Right atrium auricular region (tissue), 2 donors: ENCODE measurements at places on chromosomes 3 and 15.

DNA sequence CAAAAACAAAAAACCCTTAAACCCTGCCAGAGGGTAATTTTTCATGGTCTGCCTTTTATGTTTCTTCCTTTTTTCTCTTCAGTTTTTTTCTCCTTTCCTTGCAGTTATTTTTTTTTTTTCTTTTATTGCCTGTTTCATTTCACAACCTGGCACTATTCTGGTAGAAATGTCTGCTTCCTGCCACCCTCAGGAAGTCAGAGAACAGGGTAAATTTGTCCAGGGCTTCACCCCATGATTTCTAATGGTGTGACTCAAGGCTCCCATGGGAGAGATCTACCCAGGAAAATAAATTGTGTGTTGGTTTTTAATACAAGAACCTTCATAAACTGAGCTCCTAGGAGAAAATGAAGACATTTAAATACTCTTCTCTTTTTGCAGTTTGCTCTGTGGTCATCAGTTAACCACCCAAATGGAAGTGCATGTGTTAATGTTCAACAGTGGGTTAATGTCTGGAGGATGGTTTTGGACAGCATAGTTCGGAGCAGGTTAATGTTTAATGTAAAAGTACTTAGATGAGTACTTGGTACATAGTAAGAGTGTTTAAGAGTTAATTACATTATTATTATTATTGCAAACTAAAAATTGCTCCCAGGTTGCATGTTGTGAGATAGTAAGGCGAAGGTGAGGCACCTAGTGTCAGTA is 45.9 kb downstream of the CGNL1 start:
- DNase-seq: no peak

DNA sequence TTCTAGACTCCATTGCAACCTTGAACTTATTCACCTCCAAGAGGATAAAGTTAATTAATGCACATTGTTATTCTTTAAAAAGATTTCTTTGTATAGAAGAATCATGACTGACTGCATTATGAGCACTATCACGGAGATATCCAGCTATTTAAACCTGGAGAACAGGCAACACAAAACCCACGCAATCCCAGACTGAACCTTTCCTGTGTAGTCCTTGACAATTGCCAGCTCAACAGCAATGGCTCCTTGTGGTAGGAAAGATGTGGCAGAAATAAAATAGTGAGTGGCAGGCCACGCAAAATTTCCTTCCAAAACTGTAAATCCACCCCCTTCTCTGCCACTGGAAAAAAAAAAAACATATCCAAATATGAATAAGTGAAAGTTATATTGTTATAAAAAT is 573.7 kb downstream of the EPHB1 start:
- DNase-seq: no peak

GRCh38 chr3:56125358-56126005 is 342.8 kb downstream of the ERC2 start:
- no peak for DNase-seq

- DNase-seq: no peak
These were observed 205.0 kb downstream of the FEZF2 start for GRCh38 chr3:62168356-62168755.

DNA sequence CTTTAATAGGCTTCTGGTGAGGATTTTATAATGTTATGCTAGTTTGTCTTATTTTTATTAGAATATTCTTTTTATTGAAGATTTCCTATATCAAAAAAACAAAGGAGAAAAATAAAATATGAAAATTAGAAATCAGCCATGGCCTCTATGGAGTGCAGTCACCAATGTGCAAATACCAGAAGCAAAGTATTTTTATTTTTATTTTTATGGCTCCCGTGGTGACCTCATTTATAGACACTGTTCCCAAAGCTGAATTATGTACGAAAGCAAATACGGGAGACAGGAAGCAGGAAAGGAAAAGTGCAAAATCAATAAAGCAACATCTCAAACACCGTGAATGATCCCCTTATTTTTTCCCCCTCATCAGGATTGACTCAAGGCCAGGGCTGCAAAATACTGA is 35.1 kb downstream of the DAZL start:
- DNase-seq: no peak

GRCh38 chr3:9930804-9931418 is 2.7 kb upstream of the CRELD1 start:
- DNase-seq: no peak

DNA sequence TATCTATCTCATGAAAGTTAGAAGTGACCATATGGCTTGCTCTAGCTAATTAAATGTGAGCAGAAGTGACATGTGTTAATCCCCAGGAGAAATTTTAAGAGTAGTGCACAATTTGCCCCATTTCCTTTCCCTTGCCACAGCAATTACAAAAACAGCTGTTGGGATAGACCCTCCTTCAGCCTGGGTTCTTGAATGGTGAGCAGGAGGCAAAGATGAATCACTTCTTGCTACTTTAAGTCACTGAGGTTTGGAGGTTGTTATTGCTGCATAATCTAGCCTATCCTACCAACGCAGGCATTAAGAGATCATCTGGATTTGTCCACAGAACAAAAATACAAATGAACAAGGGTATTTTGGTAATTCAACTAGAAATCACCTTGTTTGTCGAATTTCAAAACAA is 51.7 kb upstream of the CAPN7 start:
- no peak for DNase-seq

- no peak for DNase-seq
These were observed 80.5 kb upstream of the RORA start for GRCh38 chr15:61309617-61310016.

- DNase-seq: no peak
These were observed 57.7 kb downstream of the SUMF1 start for GRCh38 chr3:4409415-4409814.

DNA sequence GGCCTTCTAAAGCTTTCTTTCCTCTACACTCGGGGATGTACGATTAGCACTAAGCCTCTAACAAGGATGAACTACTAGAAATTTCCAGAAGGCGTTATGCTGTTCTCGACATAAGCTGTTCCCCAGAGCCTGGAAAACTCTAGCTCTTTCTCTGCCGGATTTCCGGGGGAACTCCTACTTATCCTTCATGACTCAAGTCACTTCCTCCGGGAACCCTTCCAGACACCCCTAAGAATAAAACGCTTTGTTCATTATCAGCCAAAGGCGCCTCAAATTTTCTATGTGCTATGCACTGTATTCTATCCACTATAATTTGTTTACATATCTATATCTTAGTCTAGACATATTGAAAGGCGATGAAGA is 455 bp upstream of the SNAP23 start:
- DNase-seq: peak; percentile 68

GRCh38 chr15:92492551-92493115 is 99.0 kb downstream of the ST8SIA2 start:
- DNase-seq: no peak

DNA sequence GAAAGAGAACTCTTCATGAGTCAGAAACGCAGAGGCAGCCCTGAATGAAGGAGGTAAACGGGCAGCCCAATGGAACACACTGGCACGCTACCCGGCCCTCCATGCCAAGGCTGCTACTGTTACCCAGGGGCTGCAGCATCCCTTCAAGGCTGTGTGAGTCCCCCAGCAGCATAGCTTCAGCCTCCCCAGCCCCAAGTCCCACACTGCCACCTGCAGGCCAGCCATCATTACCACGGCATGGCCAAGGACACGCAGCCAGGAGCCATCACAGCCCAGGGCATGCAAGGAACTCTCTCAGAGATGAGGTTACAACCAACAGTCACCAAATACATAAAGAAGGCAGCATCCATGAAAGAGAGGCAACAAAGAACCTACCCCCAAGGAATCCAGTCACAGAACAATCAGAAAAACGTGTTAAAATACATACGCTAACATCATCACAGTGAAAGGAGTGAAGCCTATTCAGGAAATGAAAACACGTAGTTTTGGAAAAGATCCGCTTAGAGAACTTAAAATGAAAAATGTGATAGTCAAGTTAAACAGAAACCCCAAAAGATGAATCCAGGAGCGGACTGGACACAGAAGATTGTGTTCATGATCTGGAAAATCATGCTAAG is 22.4 kb downstream of the PLA2G4F start:
- peak; percentile 36 for DNase-seq

DNA sequence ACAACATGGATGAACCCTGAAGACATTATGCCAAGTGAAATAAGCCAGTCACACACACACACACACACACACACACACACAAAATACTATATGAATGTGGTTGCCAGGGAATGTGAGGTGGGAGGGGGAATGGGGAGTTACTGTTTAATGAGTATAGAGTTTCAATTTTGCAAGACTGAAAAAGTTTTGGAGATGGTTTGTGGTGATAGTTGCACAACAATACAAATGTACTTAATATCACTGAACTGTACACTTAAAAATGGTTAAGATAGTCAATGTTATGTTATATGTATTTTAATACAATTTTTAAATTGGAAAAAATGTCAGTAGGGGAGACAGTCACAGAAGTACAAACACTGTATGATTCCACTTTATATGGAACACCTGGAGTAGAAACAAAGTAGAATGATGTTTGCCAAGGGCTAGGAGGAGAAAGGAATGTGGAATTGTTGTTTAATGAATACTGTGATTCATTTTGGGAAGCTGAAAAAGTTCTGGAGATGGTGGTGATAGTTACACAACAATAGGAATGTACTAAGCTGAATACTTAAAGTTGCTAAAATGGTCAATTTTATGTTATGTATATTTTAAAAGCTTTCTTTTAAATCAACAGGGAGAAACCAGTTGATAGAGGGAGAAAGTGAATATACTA is 76.6 kb downstream of the RPL39L start:
- DNase-seq: no peak

GRCh38 chr15:61828860-61829513 is 231.3 kb downstream of the VPS13C start:
- no peak for DNase-seq

- no peak for DNase-seq
These were observed 322.8 kb upstream of the CTNNB1 start for GRCh38 chr3:40876496-40876895.

DNA sequence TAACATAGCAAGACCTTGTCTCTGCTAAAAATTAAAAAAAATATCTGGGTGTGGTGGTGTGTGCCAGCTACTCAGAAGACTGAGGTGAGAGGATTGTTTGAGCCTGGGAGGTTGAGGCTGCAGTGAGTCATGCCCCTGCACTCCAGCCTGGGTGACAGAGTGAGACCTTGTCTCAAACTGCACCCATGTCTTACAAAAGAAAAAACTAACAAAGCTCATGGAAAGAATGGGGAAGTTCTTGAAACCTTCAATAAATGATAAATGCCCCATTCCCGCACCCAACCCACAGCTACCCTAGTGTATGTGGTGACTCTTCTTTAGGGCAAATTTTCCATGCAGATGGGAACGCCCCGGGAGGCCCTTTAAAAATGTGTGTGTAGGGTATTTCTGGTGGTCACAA is 28.3 kb downstream of the RPLP1 start:
- DNase-seq: no peak

DNA sequence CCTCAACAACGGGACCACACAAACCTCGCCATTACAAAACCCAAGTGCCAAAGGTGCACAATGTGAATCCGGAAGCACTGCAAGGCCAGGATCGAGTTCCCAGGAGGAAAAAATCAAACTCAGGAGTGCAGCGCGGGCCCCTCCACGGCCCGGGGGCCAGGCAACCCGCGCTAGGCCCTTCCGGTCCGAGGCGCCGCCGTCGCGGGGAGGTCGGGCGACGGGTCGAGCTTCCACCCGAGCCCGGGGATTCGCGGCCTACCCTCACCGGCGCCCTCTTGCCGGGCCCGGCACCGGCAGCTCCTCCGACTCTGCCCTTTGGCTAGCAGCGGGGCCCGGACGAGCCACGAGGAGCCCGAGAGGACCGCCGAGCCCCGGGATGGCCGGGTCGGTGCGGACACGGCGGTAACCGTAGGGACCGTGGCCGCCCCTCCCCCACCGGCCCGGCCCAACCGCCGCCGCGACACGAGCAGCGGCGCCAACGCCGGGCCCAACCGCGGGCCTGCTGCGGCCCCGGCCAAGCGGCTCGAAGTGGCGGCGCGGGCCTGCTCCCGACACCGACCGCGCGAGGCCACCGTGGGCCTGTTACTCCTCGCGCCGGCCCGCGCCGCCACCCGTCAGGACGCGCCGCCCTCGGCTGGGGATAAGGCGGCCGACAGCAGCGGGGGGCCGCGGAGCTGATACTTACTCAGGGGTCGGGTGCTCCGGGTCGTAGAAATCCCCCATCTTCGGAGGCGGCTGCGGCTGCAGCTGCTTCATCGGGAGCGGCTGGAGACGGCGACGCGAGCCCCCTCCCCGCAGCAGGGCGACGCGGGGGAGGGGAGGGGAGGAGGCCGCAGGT is 525 bp downstream of the SETD2 start:
- DNase-seq: peak; percentile 60

DNA sequence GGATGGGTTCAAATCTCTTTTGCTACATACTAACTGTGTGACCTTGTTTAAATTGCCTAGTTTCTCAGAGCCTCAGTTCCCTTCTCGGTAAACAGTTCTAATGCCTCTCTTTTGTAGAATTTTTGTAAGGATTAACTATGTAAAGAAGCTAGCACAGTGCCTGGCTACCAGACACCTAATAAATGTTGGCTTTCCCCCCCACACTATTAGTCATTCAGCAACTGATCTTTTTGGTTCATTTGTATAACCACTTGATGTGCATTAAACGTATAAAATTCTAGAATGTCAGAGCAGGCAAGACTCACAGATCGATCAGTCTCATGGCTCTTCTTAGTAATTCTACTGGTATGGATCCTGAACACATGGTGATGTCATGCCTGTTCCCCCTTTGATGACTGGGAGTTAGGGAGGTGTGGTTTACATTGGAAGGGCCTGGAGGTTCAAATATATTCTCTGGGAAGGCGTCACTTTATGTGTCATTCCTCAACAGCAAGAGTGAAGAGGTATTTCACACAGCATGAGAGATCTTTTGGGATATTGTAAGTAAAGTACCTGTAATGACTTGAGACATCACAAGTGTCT is 6.5 kb downstream of the TAGLN3 start:
- DNase-seq: no peak

GRCh38 chr3:54067055-54067698 is 55.2 kb upstream of the CACNA2D3 start:
- no peak for DNase-seq

- DNase-seq: no peak
These were observed 1.1 kb downstream of the SEC13 start for GRCh38 chr3:10319804-10320203.

- peak; percentile 79 for DNase-seq
These were observed 180.0 kb upstream of the TGFBR2 start for GRCh38 chr3:30426293-30426993.

DNA sequence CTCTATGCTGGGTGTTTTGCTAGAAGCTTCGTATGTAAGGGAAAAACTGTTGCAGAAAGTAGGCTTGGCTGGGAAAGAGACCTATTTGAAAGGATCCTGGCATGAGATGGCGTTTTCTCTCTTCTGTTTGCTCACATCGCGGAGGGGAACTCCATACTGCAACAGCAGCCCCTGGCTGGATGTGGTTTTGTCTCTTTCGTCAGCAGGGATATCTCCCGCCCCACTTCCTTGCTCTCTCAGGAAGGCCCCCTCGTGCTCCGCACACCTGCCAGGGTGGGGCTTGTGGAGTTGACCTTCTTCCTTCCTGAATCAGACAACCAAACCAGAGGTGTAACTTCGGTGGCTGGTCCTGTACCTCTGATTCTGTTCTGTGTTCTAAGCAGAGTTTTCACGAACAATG is 26.4 kb upstream of the MYZAP start:
- no peak for DNase-seq
